AG04450 (cell line): ENCODE measurements at places on chromosomes 11 and 22.

DNA sequence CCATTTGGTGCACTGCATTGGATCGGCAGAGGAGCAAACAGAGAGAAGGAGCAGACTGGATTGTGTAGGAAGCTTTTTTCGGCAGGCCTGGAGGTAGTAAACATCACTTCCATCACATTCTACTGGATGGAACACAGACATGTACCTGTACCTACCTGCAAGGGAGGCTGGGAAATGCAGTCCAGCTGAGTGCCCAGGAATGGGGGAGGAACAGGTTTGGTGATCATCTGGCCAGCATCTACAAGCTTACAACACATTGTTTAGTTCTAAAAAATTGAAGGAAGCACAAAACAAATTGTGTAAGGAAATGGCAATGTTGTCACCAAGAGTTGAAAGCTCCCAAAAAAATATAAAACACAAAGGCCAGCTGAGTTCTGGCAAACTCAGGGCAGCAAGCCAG lies 19.1 kb downstream of the SMIM38 start:
- no peak for DNase-seq

- no peak for DNase-seq
Observed at GRCh38 chr11:117744471-117745150, 52.4 kb downstream of the DSCAML1 start.

DNA sequence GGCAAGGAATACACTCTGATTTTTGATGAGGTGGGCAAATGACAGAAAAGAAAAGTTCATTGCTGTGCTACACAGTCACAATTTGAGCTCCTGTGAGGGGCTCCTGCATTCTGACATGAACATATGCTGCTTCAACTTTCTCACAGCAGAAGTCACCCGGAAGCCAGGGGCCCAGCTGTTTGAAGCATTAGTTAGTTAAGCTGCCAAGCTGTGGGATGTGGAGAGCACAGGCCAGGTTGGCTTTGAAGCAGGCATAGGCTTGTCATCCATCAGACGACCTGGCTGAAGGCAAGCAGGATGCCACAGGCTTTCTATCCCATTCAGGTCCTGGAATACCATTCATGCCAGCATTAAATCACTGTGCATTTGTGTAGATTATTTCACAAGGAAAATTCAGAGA lies 63.1 kb downstream of the MTNR1B start:
- DNase-seq: no peak

DNA sequence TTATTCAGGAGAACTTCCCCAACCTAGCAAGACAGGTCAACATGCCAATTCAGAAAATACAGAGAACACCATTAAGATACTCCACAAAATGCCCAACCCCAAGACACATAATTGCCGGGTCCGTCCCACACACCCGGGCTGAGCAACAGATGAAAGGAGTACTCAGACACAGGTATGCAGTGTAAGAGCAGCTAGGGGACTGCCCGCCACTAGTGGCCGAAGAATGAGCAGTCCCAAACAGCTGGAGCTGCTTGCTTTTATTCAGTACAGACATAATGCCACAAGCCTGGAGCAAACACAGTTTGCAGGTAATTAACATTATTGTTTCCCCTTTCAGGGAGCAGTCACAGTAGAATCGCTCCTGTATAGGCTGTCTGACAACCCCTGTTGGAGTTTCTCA lies 364.6 kb downstream of the LUZP2 start:
- DNase-seq: no peak

DNA sequence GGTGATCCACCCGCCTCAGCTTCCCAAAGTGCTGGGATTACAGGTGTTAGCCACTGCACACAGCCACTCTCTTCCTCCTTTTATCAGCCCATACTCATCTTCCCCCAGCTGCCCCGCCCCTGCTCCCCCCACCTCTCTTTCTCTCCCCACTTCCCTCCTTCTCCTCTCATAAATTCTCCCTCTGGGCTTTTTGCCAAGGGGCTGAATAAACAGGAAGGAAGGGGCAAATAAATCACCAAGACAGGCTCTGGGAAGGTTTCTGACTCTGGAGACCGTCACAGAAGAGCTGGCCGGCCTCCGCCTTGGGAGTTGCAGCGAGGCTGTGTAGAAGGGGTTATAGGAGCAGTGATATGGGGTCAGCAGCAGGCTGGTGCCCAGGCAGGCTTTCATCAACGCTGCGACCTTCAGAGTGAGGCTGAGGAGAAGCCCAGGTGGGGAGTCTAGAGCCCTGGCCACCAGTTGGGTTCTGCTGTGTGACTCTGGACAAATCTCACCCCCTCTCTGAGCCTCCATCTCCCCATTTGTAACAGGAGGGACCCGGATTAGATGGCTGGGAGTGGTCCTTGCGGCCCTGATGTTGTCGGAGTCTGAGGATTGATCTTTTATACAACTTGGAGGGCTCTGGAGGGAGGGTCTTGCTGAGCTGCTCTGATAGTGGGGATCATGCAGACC lies 62.6 kb upstream of the RASD2 start:
- DNase-seq: peak; percentile 61

- no peak for DNase-seq
Observed at GRCh38 chr11:128626913-128627665, 39.7 kb upstream of the ETS1 start.
